T-cell (primary cell): ENCODE measurements at places on chromosomes 11 and 22. TPM values are rescaled to one million over a fixed set of nuclear protein-coding genes. Genes with fewer than 3 reads are reported as not detected.

GRCh38 chr11:122398167-122398566 lies 257.4 kb upstream of the UBASH3B start:
- H3K27me3 ChIP-seq: no peaks in the 10 kb centered on the region
- H3K27ac ChIP-seq: no peak overlapping the region
- no peak for DNase-seq
- H3K4me3 ChIP-seq: no peak overlapping the region

- no peaks in the 10 kb centered on the region for H3K36me3 ChIP-seq
- DNase-seq: no peak
- H3K27me3 ChIP-seq: no peaks in the 10 kb centered on the region
- no peak overlapping the region for H3K27ac ChIP-seq
- H3K4me3 ChIP-seq: no peak overlapping the region
Measured at GRCh38 chr11:16863389-16863788, 124.9 kb downstream of the C11orf58 start.

DNA sequence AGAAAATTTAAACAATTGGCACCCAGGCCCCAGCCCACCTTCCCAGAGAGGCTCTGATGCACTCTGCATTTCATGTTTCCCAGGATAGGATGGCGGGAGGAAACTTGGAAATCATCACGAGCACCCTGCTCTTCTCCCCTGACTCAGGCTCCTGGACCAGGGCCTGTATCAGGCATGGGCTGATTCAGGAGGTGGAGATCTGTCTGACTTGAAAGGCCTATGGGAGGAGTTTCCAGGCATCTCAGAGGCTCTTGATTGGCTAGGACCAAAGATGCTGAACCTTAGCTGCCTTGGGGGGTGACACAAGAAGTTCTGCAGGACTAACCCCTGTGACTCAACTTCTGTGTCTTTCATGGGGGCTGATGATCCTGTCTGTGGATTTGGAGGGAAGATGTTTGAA lies 106.2 kb downstream of the PKNOX2 start:
- no peaks in the 10 kb centered on the region for H3K36me3 ChIP-seq
- H3K4me3 ChIP-seq: no peak overlapping the region
- H3K27me3 ChIP-seq: peaks cover 3% of the 10 kb centered on the region
- H3K4me1 ChIP-seq: no peaks in the 10 kb centered on the region

DNA sequence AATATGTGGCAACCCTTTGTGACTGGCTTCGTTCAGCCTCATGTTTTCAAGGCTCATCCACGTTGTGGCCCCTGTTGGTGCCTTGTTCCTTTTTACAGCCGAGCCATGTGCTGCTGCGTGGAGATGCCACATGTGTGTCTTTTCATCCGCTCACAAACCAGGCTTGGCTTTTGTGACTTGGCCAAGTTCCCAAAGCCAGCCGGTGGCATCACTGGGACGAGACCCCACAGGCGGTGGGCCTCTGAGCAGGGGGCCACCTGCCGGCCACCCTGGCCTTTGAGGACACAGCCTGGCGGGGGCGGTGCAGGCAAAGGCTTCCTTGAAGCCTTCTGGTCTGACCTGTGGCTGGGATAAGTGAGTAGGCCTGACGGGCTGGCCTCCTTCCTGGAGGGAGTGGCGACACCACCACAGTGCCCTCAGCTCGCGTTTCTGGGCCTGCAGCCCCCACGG lies 10.5 kb downstream of the GRK2 start:
- H3K27ac ChIP-seq: peak overlapping the region; percentile 91
- H3K4me1 ChIP-seq: peaks cover 62% of the 10 kb centered on the region
- peak overlapping the region; percentile 49 for H3K4me3 ChIP-seq
- no peaks in the 10 kb centered on the region for H3K27me3 ChIP-seq
- H3K36me3 ChIP-seq: peaks cover 21% of the 10 kb centered on the region

DNA sequence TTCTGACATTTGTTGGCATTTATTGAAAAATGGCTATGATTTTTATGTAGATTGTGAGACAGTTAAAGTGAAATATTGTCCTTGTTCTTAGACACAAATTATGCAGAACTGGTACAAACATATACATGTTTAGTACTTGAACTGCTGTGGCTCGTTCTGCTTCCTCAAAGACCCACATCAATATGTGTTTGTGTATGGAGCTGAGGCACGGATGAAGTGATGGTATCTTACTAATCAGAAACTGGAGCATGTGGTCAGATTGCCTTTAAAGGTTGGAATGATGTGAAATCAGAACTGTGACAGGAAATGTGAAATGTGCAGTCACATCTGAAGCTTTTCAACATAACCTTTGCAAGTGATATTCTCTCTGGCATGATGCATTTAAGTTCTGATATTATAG lies 130.4 kb downstream of the NAV2 start:
- H3K27me3 ChIP-seq: no peaks in the 10 kb centered on the region
- H3K27ac ChIP-seq: no peak overlapping the region
- DNase-seq: no peak
- H3K36me3 ChIP-seq: no peaks in the 10 kb centered on the region
- no peak overlapping the region for H3K4me3 ChIP-seq

DNA sequence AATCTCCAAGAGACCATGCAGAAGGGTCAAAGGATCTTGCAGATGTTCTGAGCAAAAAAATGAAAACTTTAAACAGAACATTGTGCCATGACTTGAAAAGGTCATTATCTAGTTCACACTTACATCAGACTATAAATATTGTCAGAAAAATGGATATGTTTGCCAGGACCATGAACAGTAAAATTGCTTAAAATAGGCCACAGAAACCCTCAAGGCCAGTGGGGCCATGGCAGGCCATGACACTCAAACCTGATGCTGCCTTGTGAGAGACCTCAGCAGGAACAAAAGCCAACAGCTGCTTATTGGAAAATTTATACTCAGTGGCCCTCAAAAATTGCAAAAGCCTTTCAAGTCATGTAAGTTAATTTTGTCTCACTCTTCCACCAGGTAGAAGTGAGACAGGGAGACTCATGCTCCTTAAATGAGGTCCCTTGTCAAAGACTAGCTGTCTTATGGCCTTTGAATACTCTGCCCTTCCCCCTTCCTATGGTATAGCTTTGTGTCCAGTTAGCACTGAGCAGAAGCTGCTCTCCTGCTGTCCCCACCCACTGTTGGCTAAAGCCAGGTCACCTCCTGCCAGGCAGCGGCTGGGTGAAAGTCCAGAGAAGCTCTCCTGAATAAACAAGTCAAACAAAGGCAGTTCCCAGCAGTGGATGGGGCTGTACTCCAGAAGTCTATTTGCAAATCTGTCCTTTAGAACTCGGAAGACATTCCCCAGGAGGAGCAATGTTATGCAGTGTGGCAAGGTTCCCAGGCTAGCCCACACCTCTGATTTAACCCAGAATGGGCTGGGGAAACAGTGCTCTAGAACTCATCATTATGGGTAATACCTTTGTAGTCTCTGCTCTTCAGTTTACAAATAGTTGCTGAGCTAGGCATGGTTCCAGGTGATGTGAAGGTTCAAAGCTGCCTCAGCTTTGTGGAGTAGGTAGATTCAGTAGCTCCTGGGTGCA lies 21.4 kb downstream of the ADM start:
- no peak overlapping the region for H3K4me3 ChIP-seq
- peaks cover 5% of the 10 kb centered on the region for H3K27me3 ChIP-seq
- DNase-seq: no peak
- H3K4me1 ChIP-seq: peaks cover 2% of the 10 kb centered on the region
- no peak overlapping the region for H3K27ac ChIP-seq
- H3K36me3 ChIP-seq: no peaks in the 10 kb centered on the region

DNA sequence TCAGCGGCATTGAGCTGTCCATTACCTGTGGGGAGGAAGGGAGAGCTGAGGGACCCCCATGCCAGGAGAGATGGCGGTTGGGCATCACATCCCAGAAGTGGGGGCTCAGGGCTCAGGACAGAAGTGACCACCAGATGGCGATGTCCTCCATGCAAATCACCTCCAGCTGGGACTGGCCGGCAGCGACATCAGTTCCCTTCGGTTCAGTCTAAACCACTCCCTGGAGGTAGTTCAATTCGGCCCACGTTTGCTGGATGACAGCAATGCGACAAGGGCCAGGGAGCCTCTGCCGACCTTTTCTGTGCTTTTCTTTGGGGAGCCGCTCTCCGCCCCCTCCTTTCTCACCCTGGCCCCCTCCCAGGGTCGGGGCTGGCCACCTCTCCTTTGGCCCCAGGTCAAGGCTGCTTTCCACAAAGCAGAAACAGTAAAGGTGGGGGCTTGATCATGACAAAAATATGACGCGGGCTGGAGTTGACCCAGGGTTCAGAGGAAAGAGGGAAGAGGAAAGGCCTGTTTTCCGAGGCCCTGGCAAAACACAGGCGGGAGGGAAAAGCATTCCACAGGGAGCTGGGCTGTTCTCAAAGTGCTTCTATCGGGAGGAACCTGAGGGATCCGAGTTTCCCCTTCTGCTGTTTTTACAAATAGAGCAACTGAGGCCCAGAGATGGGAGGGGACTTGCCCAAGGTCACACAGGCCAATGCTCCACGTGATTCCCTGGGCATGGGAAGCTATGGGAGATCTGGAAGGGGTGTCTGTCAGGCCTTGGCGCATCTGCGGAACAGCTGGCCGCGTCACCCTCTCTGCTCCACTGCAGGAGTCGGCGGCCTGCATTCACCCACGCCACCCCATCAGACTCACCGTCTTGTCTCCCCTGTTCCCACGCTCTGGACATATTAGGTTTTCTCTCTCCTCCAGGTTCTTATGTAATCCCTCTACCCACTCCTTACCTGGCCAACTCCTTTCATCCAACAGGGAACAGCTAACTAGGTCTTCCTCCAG lies 54.7 kb downstream of the FBXO7 start:
- no peak overlapping the region for H3K27ac ChIP-seq
- no peaks in the 10 kb centered on the region for H3K36me3 ChIP-seq
- H3K4me1 ChIP-seq: no peaks in the 10 kb centered on the region
- H3K4me3 ChIP-seq: no peak overlapping the region
- DNase-seq: peak; percentile 42

DNA sequence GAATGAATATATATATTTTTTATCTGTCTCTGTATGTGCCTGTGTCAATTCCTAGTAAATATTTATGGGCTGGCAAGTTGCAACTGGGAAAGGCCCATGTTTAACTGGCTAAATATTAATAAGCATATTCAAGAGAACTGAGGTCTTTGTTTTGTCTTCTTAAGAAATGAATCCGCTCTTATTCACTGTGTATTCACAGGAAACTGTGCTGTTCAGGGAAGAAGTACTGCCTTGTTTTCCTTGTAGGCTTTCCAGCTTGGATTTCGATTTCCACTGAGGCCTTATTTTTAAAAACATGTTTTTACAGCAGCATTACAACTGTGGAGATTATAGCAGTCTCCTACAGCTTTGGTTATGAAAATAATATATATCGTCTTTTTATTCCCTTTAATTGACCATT lies 64.7 kb downstream of the LDLRAD3 start:
- H3K27ac ChIP-seq: no peak overlapping the region
- no peaks in the 10 kb centered on the region for H3K36me3 ChIP-seq
- no peak overlapping the region for H3K4me3 ChIP-seq
- H3K4me1 ChIP-seq: no peaks in the 10 kb centered on the region
- no peak for DNase-seq
- no peaks in the 10 kb centered on the region for H3K27me3 ChIP-seq

GRCh38 chr11:67269401-67270255 lies 3.4 kb downstream of the GRK2 start:
- H3K27me3 ChIP-seq: no peaks in the 10 kb centered on the region
- no peak for DNase-seq
- peaks cover 47% of the 10 kb centered on the region for H3K36me3 ChIP-seq
- H3K4me3 ChIP-seq: peak overlapping the region; percentile 67
- peak overlapping the region; percentile 86 for H3K27ac ChIP-seq

- no peaks in the 10 kb centered on the region for H3K36me3 ChIP-seq
- no peak overlapping the region for H3K4me3 ChIP-seq
- no peak for DNase-seq
- no peaks in the 10 kb centered on the region for H3K27me3 ChIP-seq
Measured at GRCh38 chr11:62427630-62428233, 8.9 kb downstream of the SCGB1A1 start.

DNA sequence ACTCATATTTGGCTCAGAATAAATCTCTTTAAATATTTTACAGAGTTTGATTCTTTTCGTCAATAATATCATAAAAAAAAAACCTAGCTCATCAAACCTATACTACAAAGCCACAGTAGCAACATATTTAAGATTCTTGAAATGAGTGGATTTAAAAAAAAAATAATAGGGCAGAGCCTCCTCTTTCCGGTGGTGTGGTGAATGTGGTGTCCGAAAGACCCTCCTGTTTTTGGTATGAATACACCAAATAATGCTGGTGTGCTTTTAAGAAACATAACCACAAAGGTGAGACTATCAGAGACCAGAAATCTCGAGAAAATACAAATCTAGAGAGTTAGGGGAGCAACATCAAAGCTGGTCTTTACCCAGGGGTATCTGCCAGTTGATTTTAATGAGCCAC lies 342.6 kb downstream of the TBC1D22A start:
- DNase-seq: no peak
- H3K27me3 ChIP-seq: no peaks in the 10 kb centered on the region
- no peak overlapping the region for H3K4me3 ChIP-seq
- peaks cover 5% of the 10 kb centered on the region for H3K36me3 ChIP-seq
- H3K4me1 ChIP-seq: no peaks in the 10 kb centered on the region

DNA sequence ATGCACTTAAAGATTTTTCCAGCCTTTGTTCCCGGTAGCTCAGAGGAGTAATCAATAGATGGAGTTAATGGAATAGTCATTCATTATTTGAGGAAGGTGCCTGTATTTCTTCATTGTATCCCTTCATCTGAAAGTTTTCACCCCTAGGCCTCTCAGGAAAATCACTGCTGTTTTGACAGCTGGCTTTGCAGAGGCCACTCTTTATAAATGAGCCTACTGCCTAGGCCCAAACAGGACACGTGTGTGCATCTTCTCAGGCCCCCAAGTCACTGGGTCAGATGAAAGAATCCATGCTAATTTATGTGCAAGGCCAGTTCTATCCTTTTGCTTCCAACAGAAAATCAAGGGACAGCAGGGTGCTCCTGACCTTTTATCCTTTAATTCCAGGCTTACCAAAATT lies 76.8 kb downstream of the MPPED2 start:
- no peak overlapping the region for H3K4me3 ChIP-seq
- H3K27ac ChIP-seq: no peak overlapping the region
- DNase-seq: no peak
- H3K4me1 ChIP-seq: no peaks in the 10 kb centered on the region

GRCh38 chr11:3014057-3014938 lies 22.2 kb upstream of the NAP1L4 start:
- H3K36me3 ChIP-seq: peaks cover 59% of the 10 kb centered on the region
- peak; percentile 68 for DNase-seq

GRCh38 chr11:129766898-129767604 lies 48.6 kb upstream of the TMEM45B start:
- DNase-seq: no peak
- H3K4me1 ChIP-seq: no peaks in the 10 kb centered on the region
- H3K4me3 ChIP-seq: no peak overlapping the region
- no peak overlapping the region for H3K27ac ChIP-seq
- H3K36me3 ChIP-seq: no peaks in the 10 kb centered on the region

Gene OR8D1
- total RNA-seq: not detected

Gene KCNJ11
- not detected for total RNA-seq

Gene ALKBH8
- 12.9 TPM for total RNA-seq

Gene ZP1
- total RNA-seq: not detected

Gene ZNF215
- total RNA-seq: 0.63 TPM

Gene TTLL12
- total RNA-seq: 38.1 TPM

Gene APOBEC3B
- total RNA-seq: 1.9 TPM

Gene SPDYC
- not detected for total RNA-seq

Gene MEI1
- total RNA-seq: 72.9 TPM

Gene CLP1
- 14.3 TPM for total RNA-seq
